ENCODE measurements at places on chromosomes 12 and 14.
A peak's percentile ranks its signal among the peaks of the same experiment; 100 is the strongest.

GRCh38 chr12:71682466-71682865, 3.4 kb upstream of the TMEM19 start:
- DNase-seq = no peak

- DNase-seq = no peak
These were observed 132.3 kb downstream of the EML1 start for GRCh38 chr14:99925471-99925870.

GRCh38 chr12:3468329-3468728, 22.7 kb upstream of the PRMT8 start:
- no peak for DNase-seq

DNA sequence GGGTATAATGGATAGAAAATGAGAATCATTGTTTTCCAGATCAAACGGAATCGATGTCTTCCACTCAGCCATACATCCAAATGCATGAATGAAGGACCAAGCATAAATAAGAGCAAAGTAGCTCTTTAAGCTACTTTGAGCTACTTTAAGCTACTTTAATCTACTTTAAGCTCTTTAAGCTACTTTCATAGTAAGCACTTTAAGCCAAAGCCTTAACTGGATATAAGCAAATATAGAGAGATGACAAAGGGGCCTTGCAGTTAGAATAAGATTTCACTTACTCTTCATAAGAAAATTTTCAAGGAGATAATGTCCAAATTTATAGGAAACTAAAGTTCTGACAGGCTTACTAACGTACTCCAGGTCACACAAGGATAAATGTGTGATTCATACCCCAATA, 355.6 kb upstream of the KITLG start:
- no peak for DNase-seq

- no peak for DNase-seq
These were observed 259.9 kb downstream of the CEP128 start for GRCh38 chr14:80681651-80682050.

- DNase-seq = peak; percentile 16
These were observed 54.9 kb downstream of the SLC16A7 start for GRCh38 chr12:59650588-59651228.

GRCh38 chr12:41476499-41477439, 288.6 kb downstream of the PDZRN4 start:
- DNase-seq = no peak

DNA sequence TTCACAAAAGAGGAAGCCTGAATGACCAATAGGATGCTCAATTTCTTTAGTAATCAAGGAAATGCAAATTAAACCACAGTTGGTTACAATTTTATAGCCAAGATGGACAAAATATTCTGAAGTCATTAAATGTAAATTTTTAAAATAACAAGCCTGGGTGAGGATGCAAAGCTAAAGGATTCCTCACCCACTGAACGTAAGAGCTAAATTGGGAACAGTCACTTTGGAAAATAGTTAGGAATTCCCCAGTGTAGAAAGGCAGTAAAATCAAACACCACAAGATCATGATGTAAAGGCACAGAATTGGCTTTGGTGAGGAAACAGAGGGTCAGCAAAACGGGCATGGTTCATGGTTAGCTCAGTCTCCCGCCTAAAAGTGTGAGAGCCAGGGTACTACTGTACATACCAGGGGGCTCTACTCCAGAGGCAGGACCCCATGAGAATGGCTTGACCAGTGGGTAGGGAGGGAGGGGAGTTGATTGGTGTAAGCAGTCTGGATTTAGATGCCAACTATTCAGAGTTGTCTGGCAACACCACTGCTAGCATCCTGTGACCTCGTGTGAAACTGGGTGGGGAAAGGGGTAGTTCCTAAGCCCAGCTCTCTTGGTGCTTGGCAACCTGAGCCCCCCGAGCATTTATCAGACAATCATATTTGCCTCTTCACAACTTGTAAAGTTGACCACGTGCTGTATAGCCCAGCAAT, 213.4 kb upstream of the EGLN3 start:
- DNase-seq = no peak

DNA sequence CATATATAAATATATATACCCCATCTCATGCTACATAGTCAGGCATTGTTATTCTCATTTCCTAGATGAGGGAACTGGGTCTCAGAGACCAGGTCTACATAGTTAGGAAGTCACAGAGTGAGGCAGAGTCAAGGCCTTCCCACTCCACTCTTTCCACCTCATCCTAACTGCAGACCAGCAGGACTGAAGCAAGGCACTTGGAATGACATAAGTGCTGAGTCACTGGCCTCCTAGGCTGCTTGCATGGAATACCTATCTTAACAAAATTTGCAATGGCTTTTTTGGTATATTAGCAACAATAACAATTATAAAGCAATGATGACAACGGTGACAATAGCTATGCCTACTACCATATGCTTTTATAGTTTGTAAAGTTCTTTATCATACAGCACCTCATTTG, 5.4 kb upstream of the ANO4 start:
- DNase-seq = no peak

- peak; percentile 84 for DNase-seq
These were observed 43.0 kb upstream of the TSPAN9 start for GRCh38 chr12:3034067-3034750.

- peak; percentile 2 for DNase-seq
These were observed 122.0 kb downstream of the KCNC2 start for GRCh38 chr12:75087654-75088053.

GRCh38 chr12:109535863-109536250, 37.4 kb downstream of the MMAB start:
- no peak for DNase-seq

GRCh38 chr14:80172375-80173051, 38.8 kb downstream of the DIO2 start:
- no peak for DNase-seq
